Brain pericyte (primary cell): ENCODE measurements at places on chromosomes 1 and 21.

DNA sequence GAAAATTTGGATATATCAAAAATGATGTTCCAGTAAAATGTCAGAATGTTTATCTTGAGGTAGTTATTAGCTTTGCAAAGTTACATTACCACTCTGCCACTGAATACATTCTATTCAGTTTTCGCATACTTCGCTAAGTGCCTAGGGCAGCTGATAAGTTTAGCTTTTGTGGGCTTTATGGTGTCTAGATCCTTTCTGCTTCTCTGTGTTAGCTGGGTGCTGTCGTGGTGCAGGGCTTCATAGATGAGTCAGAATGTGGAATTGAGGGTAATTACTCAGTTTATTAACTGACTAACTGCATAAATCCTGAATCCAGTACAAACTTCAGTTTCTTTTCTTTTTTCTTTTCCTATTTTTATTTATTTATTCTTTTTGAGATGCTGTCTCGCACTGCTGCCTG, 21.5 kb downstream of the NCAM2 start:
- no peak for DNase-seq

- DNase-seq, result no peak
Observed at GRCh38 chr1:241332037-241332409, 25.0 kb downstream of the RGS7 start.

- no peak for DNase-seq
Observed at GRCh38 chr1:183313063-183313462, 105.1 kb downstream of the NMNAT2 start.

DNA sequence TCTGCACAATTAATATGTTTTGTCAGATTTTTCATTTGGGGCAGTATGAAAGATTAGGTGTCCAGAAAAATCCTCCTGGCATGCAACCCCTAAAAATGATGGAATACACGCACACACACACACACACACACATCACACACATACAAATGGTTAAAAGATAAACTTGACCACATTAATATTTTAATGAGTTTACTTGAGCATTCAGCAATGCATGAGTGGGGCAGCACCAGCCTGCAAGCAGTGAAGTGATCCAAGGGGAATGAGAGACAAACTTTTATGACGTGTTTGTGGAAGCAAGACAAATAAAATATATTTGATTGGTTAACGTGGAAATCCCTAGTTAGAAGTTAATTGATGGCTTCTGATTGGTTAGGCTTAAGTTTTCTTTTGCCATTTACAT, 29.1 kb upstream of the SOAT1 start:
- no peak for DNase-seq

GRCh38 chr1:158080066-158080465, 86.6 kb downstream of the KIRREL1 start:
- no peak for DNase-seq

GRCh38 chr1:183676586-183677189, 23.6 kb upstream of the APOBEC4 start:
- no peak for DNase-seq

GRCh38 chr1:180988253-180988752, 34.4 kb downstream of the STX6 start:
- no peak for DNase-seq

DNA sequence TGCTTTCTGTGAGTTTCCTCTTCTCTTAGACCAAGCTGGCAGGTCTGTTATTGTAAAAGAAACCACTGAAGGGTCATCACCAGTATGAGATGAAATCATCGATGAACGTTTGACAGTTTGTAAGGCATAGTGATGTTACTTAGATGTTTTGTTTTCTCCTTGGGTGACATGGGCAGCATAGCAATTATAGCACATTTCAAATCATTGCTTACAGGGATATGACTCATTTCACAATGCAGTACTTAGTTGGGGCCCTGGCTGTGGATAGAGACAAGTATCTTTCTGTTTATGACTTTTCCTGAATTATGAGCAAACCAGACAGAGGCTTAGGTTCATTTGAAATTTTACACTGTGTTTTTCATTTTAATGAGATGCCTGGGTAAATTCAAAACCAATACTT, 313.0 kb downstream of the RWDD3 start:
- no peak for DNase-seq

DNA sequence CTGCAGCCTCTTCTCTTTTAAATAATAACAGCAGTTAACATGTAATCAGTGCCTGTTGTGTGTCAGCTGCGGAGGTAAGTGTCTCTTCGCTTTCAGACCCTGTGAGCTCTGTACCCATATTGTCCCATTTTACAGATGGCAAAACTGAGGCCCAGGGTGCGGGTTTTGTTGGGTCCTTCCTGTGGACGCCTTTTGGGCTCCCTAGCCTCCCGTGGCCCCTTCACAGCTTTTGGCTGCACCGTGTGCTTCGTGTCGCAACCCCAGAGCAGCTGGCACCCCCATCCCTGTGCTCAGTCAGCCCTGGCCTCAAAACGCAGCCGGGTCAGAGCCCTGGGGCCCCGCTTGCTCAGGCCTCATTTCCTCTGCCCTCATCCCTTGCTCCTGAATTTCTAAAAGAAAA, 53.8 kb downstream of the TLR5 start:
- DNase-seq, result no peak

DNA sequence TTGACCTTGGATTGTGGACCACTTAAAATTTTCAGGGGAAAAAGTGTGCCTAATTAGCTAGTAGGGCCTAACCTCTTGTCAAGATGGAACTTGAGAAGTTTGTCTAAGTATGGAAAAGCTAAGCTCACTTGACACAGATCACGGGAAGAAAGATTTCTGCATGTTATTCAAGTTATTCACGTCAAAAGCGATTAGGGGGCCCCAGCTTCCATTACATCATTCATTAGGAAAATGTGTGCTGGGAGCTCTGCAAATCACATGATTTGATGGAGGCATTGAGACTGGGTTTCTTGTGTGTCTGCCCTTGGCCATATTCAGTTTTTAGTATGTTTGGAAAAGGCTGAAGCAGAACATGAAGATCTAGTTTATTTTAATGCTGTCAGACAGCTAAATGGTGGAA, 15.5 kb upstream of the POGZ start:
- DNase-seq, result no peak

DNA sequence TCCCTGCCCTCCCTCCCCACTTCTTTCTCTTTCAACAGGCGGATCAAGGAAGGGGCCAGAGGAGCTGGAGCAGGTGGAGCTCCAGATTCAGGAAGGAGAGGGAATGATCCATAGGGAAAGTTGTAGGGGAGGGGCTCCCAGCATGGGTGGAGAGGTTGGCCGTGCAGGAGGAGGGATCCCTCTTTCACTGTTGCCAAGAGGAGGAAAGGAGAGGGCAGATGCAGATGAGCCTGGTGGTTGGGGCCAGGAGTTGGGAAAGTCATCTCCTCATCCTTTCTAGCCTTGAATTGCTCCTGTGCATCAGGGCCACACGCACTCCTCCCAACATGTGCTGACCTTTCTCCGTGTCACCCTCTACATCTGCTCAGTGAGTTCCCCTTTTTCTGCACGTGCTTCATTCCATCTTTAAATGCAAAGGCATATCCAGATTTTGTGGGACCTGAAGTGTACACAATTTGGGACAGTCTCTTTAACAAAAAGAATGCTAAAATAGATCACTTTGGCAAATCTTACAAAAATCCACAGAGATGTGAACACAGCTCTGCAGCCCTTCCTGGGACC, 32.4 kb downstream of the ZBTB18 start:
- DNase-seq, result no peak

GRCh38 chr1:40895601-40896000, 33.4 kb upstream of the CITED4 start:
- DNase-seq, result no peak

GRCh38 chr21:18468790-18469189, 65.2 kb upstream of the TMPRSS15 start:
- DNase-seq, result no peak

DNA sequence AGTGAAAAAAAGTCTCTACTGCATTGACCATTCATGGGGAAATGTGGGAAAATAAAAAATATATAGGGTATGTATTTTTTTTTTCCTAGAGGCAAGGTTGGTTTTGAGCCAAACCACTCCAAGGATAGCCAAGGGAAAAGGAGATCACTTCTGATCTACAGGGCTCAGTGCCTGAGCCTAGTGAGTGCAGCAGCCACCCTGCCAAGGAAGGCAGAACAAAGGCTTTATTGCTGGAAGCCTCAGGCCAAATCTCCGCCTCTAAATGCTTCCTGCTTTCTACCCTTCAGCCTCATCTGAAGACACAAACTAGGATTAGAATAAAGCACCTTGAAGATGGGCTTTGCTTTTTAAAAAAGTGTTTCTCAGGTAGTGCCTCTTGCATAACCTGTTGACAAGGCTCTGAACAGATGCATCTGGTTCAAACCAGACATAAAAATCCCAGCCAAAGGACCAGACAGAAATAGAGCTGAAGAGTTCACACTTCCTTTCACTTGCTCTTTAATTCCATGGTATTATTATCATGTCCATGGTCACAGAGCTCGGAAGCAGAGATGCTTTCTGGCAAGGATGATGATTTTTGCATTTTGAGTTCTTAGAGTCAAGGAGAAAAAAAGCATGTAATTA, 10.5 kb downstream of the C1orf115 start:
- DNase-seq, result no peak

DNA sequence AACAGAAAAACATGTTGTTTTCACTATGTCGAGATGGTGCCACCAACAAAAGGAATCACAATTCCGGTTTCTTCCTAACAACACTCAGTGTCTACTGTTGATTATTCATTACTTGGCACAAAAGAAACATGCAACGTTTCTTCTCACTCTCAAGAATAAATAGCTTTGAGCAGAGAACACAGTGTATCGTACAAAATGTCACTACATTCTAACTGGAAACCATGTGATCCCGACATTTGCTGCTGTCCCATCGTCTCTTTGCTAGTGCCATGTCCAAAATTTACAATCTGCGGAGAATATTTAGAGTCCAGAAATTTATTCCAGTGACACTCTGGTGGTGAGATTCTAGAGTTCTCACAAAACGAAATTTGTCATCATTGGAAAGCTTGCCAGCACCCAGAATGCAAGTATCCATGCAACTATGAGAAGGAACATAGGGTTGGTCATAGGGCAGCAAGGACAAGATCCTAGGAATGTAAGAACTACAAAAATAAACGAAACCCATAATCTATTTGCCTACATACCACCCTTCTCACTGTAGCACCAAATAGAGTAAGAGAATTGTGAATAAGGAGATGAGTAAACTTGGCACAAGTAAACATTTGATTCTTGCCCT, 505.1 kb downstream of the LTN1 start:
- no peak for DNase-seq

GRCh38 chr1:17141441-17142197, 22.4 kb upstream of the PADI2 start:
- no peak for DNase-seq

DNA sequence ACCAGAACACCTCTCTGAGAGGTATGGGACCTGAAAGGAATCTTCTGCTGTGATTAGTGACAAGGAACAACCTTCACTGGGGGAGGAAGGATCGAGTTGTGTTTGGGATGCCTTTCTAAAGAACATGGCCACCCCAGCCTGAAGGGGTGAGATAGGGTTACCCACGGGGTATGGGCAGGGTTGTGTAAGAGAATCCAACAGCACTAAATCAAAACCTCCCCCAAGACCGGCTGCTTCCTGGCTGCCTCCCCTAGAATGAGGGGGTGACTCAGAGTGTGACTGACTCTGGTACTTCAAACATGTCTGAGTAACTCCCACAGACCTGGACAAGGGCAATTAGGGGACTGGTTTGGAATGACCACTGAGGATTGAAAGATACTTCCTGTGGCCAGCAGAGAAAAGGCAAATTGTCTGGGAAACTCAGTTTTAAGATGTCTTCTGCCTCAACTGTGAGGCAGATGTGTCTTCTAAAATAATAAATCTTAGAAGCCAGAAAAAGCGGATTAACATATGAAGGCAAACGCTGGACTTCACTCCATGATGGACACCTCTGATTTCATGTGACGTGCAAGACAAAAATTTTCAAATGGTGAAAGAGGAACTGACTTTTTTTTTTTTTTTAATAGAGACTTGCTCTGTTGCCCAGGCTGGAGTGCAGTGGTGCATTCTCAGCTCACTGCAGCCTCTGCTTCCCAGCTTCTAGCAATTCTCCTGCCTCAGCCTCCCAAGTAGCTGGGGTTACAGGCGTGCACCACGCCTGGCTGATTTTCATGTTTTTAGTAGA, 6.7 kb upstream of the PTPN14 start:
- no peak for DNase-seq

DNA sequence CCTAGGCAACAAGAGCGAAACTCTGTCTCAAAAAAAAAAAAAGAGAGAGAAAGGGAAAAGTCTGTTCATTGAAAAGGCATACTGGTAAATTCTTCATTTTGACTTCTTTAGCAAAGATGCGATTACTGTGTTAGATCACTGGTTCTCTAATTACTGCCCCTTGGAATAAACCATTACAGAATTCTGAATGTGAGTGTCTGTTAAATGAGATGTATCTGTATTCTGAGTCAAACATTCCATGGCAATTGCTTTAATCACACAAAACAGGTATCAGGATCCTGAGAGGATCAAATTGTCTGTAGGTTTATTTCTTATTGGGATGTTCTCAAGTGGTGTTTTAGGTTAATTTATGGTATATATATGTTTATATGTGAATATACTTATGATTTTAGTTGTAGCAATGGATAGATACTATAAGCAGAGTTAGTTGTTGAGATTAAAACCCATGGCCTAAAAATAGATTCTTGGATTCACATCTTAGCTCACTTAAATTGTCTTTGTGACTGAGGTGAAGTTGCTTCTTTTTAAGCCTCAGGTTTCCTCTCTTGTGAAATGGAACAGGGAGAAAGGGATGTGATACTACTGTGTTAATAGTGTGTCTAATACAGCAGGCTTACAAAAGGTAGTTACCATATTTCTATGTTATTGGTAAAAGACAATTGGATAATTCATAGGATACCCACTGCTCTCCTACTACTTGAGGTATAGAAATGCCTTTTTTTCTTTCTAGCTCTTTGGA, 16.2 kb downstream of the SRRM1 start:
- no peak for DNase-seq

DNA sequence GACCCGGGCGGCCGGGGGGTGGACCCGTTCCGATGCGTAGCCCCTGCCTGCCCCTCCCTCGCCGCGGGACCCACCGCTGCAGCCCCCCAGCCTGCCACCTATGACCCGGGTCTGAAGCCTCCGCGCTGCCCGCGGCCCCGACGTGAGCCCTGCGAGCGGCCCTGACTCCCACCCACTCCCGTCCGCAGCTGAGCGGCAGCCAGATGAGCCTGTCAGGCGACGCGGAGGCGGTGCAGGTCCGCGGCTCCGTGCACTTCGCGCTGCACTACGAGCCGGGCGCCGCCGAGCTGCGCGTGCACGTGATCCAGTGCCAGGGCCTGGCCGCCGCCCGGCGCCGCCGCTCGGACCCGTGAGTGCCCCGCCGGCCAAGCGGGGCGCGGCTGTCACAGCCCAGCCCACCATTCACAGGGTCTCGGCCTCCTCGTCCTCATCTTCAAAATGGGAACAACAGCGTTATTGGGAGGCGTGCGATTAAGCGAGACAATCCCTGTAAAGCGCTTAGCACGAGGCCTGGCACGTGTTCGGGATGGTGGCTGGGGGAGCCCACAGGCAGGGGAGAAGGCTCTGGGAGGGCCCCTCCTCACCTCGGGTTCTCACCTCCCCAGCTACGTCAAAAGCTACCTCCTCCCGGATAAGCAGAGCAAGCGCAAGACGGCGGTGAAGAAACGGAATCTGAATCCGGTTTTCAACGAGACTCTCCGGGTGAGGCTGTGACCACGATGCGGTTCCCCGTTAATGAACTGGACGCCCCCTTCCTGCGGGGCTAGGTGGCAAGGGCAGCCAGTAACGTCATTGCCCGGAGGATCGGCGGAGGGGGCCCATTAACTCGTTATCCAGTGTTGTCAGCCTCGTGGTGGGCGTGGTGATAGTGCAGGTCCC, 8.2 kb downstream of the SYTL1 start:
- DNase-seq, result no peak

GRCh38 chr1:196376630-196377328, 231.5 kb downstream of the KCNT2 start:
- DNase-seq, result no peak
